ENCODE measurements at places on chromosomes 11 and 22.

DNA sequence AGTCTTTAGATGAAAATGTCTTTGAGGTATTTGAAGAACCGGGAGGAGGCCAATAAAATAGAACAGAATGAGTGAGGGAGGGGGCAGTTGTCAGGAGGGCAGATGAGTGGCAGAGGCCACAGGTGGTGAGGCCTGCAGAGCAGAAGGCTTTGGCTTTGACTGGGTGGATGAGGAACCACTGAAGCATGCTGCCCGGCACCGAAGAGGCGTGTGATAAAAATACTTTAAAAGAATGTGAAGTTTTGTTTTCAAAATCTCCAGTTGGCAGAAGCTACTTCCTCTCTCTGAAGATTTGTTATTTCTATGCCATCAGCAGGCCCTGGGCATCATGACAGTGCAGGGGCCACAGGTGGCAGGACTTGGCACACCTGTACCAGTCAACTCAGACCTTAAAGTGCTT lies 6.3 kb downstream of the MS4A12 start:
- no peak for DNase-seq

GRCh38 chr11:64719406-64719805 lies 3.6 kb downstream of the NRXN2 start:
- DNase-seq: no peak

DNA sequence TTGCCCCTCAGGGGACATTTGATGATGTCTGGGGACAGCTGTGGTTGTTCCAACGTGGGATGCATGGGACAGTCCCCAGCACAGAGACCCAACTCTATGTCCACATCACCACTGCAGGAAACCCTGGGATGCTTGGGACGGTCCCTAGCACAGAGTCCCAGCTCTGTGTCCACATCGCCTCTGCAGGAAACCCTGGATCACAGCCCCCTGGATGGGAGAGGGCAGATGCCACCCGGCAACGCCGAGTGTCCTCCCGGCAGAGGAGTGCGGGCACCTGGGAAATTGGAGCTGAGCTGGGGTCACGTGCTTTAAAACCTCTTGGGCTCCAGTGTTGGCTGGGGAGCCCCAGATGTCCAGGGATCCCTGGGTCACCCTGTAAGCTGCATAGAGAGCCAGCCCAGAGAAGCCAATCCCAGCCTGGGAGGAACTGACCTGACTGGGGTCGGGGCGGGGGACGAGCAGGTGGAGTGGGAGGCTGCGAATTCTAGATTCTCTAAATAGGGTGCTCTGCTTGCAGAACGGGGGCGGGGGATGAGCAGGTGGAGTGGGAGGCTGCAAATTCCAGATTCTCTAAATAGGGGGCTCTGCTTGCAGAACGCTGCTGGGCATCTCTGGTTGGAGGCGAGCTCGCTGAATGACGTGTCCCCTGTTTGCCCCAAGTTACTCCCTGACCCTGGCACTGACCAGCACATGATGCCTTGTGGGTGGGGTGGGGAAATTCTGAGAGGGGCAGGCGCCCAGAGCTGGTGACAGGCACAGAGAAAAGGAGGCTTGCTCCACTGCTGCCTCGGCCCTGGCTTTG lies 1197.8 kb downstream of the BRD1 start:
- no peak for DNase-seq

DNA sequence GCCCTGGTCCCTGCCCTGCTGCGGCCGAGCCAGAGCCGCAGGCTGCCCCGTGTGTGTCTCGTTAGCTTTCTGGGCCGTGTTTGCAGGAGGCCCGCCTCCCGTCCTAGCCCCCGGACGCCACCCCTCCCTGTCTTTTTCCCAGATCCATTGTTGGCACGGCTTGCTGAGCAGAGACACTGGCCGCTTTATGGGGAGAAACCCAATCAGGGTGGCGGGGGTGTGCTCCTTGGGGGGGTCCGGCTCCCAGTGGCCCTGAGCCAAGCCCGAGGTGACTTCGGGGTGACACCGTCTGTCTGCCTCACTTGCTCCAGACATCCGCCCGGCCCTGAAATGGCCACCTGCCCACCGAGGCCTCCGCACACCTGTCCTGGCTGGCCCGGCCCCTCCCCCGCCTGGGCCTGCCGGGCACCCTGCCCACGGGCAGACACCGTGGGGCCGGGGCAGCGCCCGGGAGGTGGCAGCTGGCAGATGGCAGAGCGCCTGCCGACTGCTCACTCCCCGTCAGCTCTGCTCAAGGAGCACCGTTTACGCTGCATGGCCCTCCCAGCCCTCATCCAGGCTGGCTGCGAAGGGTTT lies 43.1 kb upstream of the PPARA start:
- DNase-seq: no peak

- no peak for DNase-seq
Observed at GRCh38 chr11:133814588-133815100, 30.7 kb downstream of the SPATA19 start.

- no peak for DNase-seq
Observed at GRCh38 chr22:42837556-42837955, 19.5 kb downstream of the ARFGAP3 start.

GRCh38 chr11:76803811-76804600 lies 20.9 kb downstream of the TSKU start:
- peak; percentile 39 for DNase-seq

DNA sequence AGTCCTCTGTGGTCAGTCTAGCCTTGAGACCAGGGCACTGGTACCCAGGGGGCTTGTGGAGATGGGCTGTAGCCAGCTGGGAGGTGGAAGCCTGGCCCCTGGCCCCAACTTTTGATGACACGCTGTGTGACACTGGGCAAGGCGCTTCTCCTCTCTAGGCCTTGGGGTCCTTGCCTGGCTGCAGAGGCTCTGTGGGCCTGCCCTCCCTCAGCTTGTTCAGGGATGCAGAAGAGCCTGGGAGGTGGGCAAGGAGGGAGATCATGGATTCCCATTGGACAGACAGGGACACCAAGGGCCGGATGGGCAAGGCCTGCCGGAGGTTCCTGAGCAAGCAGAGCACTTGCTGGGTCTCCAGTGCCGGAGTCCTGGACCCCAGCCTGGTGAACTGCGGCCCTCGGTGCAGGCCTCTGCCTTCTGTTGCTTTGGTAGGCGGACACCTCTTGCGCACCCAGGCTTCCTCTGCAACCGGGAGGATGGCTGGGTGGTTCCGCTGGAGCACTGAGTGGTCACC lies 1.3 kb upstream of the PPP2R5B start:
- no peak for DNase-seq

DNA sequence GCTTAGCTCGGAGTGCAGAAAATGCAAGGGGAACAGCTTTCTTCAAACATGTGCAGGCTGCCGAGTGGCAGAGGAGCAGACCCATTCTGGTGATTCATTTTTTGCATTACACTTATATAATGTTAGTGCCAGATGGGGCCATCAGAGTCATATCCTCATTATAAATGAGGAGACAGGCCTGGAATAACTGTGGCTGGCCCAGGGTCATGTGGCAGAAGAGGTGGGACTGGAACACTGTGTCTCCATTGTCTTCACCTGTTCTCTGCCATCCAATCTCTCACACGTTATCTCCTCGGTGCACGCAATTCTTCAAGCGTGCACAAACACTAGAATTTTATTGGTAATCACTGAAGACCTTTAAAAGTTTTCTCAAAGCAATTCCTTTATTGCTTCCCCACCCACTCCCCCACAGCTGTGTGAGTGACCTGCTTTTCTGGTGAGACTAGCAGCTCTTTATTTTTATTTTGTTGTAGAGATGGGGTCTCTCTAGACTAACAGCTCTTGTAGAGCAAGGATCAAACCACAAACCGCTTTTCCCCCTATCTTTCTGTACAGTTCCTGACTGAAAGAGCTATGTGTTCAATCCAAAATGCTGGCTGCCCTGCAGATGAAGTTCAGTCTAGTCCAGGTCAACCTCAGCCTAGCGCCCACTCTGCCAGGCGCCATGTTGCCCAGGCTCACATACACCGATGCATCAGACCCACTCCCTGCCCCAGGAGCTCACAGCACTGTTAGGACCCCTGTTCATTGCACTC lies 75.3 kb downstream of the ST3GAL4 start:
- DNase-seq: no peak

GRCh38 chr11:115178705-115179104 lies 325.5 kb downstream of the CADM1 start:
- DNase-seq: no peak

GRCh38 chr11:61797263-61797944 lies 4.7 kb downstream of the FEN1 start:
- DNase-seq: peak; percentile 68

- no peak for DNase-seq
Observed at GRCh38 chr11:75440960-75441803, 8.2 kb upstream of the KLHL35 start.

DNA sequence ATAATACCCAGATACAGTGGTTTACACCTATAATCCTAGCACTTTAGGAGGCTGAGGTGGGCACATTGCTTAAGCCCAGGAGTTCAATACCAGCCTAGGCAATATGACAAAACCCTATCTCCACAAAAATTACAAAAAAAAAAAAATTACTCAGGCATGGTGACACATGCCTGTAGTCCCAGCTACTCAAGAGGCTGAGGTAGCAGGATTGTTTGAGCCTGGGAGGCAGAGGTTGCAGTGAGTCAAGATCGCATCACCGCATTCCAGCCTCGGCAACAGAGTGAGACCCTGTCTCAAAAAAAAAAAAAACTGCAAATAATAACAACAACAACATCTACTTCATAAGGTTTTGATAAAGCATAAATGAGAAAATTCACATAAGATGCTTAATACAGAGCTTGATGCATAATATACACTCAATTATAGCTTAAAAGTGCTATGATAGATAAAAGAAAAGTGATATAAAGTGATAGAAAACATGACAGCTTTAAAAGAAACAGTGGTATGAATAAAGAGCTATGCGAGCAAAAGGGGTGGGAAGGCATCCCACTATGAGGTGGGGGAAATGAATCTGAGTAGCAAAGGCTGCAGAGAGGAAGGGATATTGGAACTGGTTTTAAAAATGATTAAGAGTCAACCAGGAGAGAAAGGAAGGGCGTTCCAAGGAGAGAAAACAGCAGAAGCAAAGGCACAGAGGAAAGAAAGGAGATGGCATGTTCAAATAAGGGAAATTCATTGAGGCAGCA lies 197.6 kb downstream of the KIF18A start:
- DNase-seq: no peak

DNA sequence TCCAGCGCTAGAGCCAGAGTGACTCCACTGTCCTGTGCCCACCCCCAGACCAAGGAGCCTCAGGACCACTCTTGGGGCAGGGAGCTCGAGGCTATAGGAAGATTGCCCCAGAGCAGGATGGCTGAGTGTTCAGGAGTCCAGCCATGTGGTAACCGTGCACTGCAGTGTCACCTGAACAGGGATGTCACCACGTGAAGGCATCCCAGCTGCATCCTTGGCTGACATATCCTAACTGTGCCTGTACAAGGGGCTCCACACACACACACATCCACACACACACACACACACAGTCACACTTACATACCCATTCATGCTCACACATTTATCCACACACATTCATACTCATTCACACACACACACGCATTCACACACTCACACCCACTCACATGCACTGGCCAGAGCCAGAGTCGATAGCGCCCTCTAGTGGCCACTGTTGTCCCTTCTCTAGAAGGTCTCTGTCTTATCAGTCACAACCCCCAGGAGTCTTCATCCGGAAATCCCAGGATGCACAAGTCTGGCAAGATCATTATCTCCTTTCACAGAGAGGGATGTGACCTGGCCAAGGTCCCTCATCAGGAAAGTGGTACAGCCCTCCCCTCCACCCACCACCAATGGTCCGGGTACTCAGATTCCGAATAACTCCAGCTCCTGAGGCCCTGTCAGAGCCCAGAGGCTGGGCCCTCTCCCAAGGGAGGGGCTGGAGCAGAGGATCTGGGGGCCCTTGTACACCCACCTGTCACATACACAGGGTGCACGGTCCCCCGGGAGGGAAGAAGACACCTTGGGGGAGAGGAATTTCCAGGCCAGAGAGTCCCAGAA lies 55.1 kb downstream of the IGLL5 start:
- DNase-seq: peak; percentile 76

DNA sequence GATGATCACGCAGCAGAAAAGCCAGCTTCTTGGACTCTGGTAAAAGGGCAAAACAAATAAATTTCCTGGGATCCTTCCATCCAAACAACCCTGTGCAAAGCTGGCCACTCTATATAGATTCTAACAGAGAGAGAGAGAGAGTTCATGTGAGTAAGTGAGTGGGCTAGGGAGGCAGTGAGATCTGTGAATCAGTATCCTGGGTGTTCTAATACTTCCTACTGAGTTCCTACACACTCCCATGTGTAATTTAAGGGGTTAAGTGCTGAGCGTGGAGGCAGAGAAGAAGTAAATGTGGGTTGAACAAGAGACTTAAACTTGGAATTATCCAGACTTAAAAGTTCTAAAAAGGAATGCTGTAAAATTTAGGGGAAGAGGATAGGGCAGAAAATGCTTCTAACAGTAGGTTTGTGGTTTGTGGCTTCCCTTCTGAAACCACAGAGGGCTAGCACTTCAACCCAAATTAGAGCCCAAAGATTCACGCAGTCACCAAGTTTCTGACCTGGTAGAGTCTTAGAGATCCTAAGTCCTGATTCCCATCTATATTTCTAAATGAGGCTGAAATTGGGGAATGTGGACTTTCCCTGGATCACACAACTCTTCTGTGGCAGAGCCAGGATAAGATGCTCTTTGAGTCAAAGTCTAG lies 413.9 kb downstream of the TENM4 start:
- DNase-seq: peak; percentile 7

DNA sequence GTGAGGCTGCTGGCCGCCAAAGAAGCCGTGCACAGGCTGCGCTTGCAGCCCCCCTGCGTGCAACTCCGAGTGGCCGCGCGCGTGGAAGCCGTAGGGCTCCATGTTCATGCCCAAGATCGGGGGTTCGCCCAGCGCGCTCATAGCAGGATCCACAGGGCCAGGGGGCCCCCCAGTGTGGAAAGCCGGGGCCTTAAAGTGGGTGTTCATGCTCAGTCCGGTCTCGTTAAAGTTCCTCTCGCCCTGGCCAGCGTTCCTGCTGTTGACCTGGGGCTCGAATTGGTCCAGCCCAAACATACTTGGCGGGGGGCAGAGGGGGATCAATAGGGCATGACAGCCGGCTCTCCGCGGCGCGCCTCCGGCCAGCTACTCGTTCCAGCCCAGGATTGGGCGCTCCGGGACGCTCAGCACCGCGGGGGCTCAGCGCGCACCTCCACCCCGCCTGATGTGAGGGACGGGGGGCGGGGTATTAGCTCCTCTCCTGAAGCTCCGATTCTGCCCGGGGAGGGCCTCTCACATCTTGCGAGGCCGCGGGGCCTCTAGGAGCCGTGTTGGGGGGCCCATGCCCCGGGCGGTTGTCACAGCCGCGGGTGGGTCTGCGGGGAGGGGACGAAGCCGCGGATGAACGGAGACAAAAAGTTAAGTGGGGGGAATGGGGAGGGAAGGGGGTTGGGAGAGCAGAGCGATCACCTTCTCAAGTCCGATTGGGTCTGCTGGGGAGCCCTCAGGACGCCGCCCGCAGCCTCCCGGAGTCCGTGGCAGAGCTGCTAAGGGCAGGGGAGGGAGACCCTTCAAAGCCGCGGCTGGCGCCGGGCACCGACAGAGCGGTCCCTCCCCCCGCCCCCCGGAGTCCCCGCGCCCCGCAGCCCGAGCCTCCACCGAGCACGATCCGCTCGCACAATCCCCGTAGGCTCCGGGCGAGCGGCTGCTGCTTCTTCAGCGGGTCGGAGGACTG lies 1.0 kb downstream of the MN1 start:
- DNase-seq: no peak

GRCh38 chr11:70826541-70827335 lies 425.6 kb downstream of the SHANK2 start:
- DNase-seq: no peak

GRCh38 chr11:13535819-13536218 lies 40.0 kb upstream of the PTH start:
- no peak for DNase-seq

- DNase-seq: peak; percentile 9
Observed at GRCh38 chr11:31236143-31236542, 133.4 kb downstream of the DCDC1 start.
